ENCODE measurements at places on chromosomes 16 and 17. TPM values are rescaled to one million over a fixed set of nuclear protein-coding genes. Genes with fewer than 3 reads are reported as not detected.

GRCh38 chr16:85659336-85659735 is 29.4 kb downstream of the GINS2 start:
- DNase-seq: no peak

GRCh38 chr16:10405386-10405939 is 19.6 kb downstream of the ATF7IP2 start:
- no peak for DNase-seq

DNA sequence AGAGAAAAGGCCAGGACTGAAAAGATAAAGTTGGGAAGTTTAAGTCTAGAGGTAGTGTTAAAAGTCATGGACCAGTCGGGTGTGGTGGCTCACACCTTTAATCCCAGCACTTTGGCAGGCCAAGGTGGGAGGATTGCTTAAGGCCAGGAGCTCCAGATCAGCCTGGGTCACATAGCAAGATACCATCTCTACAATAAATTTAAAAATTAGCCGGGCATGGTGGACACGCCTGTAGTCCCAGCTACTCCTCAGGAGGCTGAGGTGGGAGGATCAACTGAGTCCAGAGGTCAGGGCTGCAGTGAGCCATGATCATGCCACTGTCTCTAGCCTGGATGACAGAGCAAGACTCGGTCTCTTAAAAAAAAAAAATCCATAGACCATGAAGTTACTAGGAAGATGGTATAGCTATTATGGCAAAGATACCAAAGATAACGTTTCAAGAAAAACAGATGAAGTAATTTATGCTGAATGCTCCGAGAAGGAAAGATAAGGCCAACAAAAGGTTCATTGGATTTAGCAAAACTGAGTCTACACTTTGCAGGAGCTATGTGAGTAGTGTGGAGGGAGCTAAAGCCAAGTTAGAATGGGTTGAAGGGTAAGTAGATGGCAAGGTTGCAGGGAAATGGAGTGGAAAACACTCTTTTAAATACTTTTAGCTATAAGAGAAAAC is 11.7 kb downstream of the TRIM37 start:
- DNase-seq: no peak

KRT40 gene
- not detected for polyA plus RNA-seq

DNA sequence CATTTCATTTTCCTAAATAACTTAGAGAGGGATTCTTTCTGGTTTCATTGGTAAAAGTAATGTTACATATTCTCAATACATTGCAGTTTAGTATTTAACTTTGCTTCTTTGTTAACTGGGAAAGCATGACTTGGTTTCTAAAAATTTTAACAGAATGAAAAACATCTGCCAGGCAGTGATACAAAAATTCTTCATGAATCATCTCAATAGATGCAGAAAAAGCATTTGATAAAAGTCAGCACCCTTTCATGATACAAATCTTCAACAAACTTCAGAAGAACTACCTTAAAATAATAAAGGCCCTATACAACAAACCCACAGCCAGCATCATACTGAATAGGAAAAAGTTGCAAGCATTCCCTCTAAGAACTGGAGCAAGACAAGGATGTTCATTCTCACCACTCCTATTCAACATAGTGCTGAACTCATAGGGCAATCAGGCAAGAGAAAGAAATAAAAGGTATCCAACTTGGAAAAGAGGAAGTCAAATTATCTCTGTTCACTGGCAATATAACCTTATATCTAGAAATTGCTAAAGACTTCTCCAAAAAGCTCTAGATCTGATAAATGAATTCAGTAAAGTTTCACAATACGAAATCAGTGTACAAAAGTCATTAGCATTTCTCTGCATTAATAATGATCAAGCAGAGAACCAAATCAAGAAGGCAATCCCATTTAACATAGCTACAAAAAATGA is 50.4 kb downstream of the SLFN5 start:
- DNase-seq: no peak

GRCh38 chr17:1122533-1123392 is 57.0 kb downstream of the ABR start:
- DNase-seq: peak; percentile 85

DNA sequence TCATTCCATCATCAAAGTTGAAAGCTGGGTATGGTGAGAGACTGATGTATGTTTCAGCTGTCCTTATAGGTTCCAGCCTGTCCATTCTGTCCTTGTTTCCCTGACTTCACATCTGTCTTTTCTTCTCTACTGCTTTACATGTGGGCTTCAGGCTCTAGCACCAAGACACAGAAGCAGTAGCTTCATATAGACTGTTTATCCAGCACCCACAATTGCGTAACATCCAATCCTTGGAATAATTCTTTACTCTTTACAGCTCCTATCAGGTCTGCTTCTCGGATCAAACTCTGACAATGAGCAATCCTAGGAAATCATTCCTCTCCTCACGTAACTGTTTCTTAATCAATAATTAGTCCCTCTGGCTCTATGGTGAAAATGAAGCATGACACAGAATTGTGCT is 158.9 kb downstream of the CA10 start:
- DNase-seq: no peak

DNA sequence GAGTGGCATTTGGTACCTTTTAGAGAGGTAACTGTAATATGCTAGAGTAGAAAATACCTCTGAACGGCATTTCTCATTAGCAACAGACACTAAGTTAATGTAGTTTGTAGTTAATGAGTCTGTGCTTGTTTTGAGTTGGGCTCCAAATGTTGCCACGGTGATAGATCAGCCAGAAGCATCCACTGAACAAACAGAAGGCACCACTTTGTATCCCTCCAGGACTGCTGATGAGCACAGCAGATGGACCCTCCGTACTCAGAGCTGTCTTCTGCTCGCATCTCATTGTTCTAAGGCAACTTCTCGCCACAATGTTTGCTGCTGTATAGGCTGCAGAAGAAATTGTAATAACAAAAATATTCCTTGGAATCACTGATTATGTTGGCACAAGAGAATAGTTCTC is 56.1 kb downstream of the TNRC6C start:
- no peak for DNase-seq

DNA sequence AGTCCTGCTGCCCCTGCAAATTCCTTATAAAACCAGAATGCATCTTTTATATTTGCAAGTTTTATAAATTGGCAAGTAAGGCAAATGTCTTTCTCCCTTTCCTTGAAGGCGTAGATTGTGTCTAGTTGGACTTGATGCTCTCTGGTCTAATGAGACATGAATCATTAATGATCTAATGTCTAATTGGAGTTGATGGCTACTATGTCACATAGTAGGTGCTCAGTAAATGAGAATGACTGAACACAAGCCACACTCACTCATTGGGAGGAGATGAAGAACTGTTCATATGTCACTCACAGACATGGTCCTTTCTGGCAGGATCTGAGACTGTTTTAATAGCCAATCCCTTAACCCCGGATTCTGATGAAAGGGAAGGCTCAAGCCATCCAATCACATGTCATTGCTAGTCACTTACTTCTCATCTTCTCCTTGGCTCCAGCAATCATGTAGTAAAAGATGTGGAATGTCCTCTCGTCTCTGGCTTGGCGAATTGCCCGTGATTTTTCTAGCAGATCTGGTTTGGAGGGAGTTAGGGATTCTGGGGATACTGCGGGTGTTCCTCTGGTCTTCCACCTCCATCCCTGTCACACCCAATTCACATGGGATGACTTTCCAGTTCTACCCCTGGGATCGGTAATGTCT is 81.0 kb downstream of the MYH11 start:
- no peak for DNase-seq

DNA sequence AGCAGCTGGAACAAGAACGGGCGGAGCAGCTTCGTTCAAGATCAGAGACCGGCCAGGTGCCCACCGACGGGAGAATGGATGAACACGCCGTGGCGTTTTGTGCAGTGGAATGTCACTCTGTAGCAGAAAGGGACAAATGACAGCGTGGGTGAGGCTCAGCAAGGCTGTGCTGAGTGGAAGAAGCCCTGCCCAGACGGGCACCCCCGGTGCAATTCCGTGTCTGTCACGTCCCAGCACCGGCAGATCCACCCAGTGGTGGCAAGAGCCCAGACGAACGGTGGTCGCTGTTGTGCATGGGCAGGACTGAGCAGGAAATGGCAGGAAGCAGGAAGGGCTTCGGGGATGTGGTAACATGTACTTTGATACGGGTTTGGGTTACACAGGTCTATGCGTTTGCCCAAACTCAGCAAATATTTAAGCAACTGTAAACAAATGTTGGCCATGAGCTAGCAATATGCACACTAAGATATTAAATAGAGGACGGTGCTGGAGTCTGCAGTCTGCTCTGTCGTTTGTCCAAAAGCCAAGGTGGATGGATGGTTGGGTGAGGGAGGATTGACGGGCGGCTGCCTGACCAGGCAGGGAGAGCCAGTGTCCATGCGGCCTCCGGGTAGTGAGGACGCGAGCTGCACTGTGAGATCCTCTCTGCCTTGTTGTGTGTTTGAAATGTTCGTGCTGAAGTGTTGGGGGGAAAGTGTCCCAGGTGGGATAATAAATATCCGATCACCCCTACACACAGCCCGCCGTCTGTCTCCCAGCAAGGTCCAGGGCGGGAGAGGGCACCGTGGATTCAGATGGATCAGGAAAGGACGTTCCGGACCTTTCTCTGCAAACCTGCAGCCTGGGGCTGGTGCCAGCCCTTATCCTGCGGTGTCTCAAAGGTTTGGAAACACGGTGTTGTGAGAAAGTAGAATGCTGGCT is 48.4 kb downstream of the COX4I1 start:
- DNase-seq: no peak

DNA sequence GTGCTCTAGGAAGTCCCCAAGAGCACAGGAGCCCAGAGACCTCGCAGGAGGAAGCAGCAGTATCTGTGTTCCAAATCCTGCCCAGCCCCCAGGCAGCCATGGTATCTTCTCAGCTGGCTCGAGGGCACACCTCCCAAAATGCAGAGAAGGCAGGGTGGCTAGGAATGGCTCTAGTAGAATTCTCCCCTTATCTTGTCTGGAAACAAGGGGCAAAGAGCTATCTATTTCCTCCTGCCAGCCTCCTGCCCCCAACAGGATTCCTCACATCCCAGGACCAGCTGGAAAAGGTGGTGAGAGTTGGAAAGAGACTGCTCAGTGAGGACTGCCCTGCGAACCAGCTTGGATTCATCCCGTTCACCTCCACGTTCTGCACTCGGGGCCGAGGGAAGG is 8.6 kb upstream of the TSPOAP1 start:
- DNase-seq: no peak

DNA sequence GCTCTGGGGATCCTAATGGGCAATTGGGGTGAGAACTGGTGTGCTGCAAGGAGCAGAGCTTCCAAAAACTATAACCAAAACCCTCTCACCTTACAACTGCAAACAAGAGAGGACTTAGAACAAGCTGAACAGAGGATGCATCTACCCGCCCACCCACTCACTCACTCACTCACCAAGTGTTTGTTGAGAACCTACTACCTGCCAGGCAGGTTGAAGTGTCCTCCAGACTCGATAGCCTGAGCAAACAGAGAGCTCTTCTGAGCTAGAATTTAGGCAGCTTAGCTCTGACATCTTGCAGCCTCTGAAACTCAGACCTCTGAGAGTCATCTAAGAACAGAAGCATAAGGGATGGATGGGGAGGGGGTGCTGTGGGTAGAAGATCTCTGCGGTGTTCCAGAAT is 41.2 kb downstream of the CACNG3 start:
- no peak for DNase-seq

DNA sequence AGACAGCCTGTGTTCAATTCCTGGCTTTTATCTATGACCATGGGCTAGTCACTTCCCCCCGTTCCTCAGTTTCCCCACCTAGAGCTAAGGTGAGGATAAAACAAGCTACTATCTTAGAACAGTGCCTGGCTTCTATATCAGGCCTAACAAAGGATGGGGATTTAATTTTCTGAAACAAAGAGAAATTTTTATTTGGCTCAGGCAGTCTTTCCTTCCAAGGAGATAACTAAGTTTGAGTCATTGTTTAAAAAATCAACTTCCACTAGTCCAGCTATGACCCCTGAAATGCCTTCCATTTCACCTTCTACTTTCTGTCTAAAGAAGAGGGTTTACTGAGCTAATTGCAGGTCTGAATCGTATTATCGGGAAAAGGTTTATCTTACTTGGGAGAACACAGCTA is 99.0 kb downstream of the CMIP start:
- no peak for DNase-seq

TEKT3 gene
- polyA plus RNA-seq: 0.13 TPM

CDH1 gene
- 0.09 TPM for polyA plus RNA-seq

DNA sequence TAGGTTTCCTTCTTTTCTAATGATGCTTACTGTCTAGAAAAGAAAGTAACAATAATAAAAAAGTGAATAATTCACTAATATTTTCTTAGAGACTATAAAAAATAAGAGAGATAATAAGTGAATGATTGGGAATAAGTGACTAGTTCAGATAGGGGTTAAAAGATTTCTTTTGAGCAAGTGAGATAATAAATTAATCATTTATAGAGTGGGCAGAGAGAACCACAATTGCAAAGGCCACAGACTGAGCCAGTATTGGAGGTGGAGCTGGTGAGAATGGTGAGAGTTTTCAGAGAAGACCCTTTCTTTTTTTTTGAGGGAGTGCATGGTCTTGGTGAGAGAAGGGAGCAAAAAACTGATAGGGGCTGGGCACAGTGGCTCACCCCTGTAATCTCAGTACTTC is 159.1 kb upstream of the SALL1 start:
- no peak for DNase-seq

CTF1 gene
- polyA plus RNA-seq: 5.5 TPM

DNA sequence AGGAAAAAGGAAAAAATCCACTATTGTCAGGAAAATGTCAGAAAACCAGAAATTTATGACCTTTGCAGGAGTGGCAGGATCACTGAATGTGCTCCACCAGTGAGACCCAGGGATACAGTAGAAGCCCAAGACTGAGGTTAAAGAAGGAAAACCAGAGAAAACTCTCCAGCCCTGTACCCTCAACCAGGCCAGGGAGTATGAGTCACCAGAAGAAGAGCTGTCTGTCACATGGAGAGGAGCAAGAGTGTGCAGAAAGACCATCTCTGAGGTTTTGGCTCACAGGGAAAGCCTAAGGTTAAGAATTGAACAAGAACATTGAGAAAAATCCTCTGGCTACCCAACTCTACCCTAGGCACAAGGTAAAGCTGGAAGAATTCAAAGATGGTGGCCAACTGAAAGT is 47.6 kb upstream of the MON1B start:
- DNase-seq: no peak

GRCh38 chr16:20369452-20370054 is 17.0 kb upstream of the UMOD start:
- no peak for DNase-seq

- DNase-seq: no peak
These were observed 281.3 kb upstream of the TNRC6C start for GRCh38 chr17:77677211-77677610.

KATNIP gene
- polyA plus RNA-seq: 5.3 TPM

C17orf107 gene
- 0.01 TPM for polyA plus RNA-seq

RNF222 gene
- polyA plus RNA-seq: not detected

DNA sequence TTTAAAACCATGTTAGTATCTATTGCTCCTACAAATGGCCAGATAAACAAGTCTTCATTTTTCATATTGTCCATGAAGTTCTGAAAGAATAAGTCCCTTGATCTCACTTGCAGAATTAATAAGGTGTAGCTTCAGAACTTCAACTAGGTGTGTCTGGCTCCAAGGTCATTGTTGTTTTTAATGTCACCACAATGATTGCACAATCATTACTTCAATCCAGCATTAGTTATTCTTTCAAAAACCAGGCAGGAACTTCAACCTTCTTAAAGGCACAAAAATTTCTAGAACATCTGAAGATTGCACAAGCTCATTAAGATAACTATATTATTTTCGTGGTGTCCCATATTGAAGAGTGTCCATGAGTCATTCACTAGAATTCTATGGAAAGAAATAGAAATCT is 1386.4 kb downstream of the CDH11 start:
- no peak for DNase-seq

RAMP2 gene
- polyA plus RNA-seq: 17.5 TPM

KRTAP2-2 gene
- not detected for polyA plus RNA-seq

All from psoas muscle (tissue), 8 donors.